ENCODE measurements at places on chromosomes 7 and 10.

DNA sequence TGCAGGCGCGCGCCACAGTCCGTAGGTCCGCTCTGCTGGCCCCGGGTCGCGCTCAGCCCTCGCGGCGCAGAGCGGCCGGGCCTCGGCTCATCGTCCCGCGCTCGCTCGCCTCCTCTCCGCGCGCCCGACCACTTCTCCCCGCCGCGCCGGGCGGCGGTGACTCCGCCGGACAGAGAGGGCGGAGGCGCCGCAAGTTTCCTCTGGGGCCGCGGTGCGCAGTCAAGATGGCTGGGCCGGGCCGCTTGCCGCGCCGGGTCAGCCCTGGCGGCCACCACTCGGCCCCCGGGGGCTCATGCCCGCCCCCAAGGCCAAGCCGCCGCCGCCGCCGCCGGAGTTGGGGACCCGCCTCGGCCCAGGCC, 441 bp downstream of the FZD8 start:
- no peak for DNase-seq

DNA sequence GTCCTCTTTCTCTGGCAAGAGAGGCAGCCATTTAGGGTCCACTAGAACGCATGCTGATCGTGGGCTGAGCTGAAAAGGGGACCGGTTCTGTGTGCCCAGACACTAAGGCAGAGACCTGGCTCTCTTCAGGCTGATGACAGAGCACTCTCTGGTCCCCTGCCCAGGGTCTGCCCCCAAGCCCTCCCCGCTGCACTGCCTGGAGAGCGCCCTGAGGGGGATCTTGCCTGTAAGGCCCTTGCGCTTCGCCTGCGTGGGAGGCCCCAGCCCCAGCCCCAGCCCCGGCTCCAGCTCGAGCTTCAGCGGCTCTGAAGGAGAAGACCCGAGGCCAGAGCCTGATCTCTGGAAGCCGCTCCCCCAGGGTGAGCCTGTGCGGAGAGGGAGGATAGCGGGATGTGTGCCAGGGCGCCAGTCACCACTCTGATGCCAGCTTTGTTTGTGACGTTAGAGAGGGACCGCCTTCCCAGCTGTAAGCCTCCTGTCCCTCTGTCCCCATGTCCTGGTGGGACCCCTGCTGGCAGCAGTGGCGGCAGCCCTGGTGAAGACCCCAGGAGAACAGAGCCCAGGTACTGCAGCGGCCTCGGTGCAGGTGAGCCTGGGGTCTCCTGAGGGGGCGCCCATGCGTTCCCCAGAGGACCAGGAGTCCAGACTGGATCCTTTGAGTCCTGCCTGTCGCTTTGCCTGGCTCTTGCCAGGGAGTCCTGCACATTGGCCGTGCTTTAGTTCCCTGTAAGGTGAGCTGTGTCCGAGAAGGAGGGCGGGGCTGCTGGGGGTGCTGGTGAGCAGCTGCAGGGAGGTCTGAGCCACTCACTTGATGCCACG, 43.2 kb downstream of the ZNF467 start:
- no peak for DNase-seq

DNA sequence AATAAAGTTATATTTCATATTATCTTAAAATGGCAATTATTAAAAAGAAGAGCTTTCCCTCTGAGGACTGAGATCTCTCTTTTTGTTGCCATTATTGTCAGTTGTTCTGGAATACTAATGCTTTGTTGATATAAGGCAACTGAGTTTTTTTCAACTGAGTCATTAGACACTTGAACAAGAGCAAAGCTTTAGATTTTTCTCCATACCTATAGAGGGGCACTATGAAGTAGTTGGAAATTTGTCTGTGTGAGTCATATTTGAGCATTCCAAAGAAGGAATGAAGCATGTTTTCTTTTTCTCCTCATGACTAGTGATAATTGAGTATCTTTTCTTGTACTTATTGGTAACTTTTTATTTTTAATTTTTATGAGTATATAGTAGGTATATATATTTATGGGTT, 24.5 kb downstream of the RPA3 start:
- DNase-seq: no peak

DNA sequence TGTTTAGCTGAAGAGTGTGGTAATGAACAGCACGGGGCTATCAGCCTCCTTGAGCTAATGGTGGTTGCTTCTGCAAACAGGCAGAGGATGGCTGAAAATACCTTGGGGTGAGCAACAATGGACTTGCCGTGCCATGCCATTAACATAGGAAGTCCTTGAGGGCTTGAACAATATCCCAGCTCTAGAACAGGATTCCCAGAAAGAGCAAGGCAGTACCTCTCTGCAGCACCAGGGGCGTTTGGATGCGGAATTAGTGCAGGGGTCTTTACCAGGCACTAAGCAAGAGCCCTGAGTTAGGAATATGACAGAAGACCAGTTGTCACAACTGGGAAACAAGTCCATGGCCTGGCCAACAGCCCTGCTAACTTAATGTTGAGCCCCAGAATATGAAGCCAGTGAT, 143.2 kb upstream of the COBL start:
- no peak for DNase-seq

- no peak for DNase-seq
Observed at GRCh38 chr10:24206334-24206733, 2.6 kb upstream of the KIAA1217 start.

GRCh38 chr7:12596225-12596790, 25.8 kb downstream of the SCIN start:
- DNase-seq: no peak

DNA sequence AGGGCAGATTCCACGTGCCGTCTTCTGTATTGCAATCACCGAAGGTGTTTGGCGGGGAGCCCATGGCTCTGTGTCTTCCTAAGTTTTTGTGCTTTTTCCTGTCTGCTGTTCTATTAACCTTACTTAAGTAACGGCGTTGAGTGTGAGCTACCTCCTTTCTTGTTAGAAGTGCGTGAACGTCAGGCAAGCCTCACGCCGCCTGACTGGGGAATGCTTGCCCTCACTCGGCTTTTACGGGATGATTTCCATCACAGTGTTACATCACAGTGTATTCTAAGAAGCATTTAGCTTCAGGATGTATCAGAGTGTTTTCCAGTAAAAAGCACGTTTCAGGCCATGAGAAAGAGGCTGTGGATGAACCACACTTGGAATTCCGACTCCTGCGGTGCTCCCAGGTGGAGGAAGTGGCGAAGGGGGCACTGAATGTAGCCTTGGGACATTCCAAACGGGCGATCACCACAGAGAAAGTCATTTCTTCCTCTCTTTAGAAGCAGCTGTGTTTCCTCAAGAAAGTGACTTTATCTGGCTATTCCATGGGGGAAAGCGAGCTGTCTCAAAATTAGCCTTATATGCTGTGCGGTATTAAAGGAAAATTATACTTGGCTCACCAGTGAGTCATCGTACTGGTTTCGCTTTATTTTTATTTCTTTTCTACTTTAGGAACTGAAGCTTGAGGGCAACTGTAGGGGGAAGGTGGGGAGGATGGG, 290.7 kb downstream of the KLF6 start:
- DNase-seq: no peak

DNA sequence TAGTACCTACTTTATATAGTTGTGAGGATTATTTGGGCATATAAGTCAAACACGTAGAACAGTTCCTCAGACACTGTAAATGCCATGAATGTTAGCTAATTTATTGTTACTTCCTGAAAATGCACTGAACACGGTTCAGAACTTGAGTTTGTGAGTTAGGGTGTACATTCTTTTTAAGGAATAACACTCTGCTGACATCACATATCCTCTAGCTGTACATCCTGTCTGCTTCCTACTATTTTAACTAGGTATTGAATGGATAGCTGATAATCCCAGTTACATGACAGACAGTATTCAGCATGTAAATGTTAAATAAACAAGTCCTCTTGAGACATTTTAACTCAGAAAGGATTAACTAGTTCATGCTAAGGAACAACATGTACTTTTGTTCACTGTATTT, 16.0 kb downstream of the SAMD8 start:
- no peak for DNase-seq

DNA sequence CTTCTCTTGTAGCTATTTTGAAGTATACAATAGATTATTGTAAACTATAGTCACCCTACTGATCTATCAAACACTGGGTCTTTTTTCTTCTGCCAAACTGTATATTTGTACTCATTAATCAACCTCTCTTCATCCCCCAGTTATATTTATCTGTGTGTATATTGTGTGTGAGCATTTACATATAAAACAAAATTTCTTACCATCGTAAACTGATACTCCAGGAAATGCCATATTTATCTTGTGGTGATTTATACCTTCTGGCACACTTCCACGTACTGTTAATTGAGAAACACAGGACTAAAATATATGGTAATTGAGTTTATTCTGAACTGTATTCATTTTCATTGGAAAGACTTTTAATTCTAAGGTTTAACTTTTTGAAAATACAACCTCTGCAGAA, 18.9 kb downstream of the ANLN start:
- DNase-seq: no peak

Data from CD4-positive, alpha-beta T cell treated with Interleukin-4 for 1 hour (primary cell).